ENCODE measurements at places on chromosomes 3 and 15.

DNA sequence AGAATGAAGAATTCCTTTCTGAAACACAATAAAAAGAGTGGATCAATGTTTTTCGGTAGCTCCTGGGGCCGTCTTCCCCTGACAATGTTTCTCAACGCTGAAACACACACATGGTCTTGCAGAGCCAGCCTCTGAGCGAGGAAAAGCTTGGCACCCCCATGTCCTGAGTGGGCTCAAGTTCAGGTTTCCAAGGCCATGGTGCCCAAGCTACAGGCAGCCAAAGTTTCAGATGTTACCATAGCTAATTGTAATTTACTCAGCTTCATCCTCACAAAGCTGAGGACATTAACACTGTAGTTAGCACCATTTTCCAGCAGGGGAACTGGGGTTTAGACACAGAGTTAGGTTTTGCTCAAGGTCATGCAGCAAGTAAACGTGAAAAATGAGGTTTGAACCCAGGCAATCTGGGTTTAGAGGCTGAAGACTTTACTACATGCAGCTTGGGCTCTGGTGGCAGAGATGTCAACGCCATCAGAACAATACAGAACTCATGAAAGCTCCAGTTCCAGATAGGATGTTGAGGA lies 199.1 kb downstream of the TJP1 start:
- no peak for DNase-seq

- DNase-seq, result no peak
Observed at GRCh38 chr3:3086239-3086638, 23.9 kb downstream of the IL5RA start.

DNA sequence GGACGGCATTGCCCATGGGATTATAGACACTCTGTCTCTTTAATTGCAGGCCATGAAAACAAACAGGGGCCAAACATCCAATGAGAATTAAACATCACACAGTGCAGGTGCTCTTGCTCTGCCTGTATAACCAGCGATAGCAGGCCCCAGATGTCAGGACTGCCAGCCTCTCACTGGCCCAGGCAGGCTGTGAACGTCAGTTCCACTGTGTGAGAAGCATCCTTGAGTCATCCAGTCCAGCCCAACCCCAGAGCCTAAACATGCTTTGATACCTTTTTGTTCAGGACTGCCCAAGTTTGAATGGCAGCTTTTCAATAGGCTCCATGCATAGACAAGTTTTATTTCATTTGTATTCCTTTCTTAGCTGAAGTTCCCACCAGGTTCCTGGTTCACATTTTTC lies 189.8 kb downstream of the SLCO3A1 start:
- DNase-seq, result no peak

GRCh38 chr3:169771497-169772304 lies 1.5 kb upstream of the MYNN start:
- DNase-seq, result peak; percentile 81

- DNase-seq, result no peak
Observed at GRCh38 chr3:42692667-42693529, 7.6 kb downstream of the KLHL40 start.

GRCh38 chr15:60612400-60613048 lies 133.6 kb upstream of the ICE2 start:
- DNase-seq, result no peak

DNA sequence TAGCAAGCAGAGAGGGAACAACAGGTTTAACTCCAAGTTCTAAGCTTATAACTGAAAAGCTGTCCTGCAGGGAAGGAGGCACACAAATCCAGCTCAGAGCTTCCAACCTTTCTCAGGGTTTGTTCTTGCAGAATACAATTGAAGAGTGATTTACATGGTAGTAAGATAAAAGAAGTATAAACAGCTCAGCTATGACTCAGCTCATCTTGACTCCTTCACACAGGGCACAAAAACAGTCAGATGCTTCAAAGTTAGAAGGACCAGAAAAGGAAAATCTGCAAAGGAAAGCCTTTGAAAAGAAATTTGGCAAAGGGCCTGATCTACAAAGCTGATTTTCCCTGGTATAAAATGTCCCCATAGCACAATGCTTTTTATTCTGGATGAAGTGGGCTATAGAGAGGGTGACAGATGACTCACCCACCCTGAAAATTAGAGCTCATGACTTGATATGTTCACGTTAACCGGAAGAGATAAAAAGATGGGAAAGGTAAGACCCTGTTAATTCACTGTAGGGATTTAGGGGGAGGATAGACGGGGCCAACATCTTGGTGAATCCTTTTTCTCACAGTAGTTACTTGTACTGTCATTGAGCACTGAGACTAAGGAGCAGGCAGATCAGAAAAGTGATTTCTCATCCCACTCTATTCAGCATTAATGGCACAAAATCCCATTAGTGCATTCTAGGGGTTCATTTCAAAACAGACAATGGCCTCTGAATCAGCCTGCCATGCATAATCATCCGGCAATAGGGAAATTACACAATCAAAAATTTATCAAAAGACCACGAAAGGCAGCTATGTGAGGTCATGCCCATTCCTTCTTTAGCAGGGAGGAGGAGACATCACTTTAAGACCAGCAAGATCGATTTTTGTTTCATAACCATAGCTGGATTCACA lies 143.5 kb downstream of the GAP43 start:
- no peak for DNase-seq

DNA sequence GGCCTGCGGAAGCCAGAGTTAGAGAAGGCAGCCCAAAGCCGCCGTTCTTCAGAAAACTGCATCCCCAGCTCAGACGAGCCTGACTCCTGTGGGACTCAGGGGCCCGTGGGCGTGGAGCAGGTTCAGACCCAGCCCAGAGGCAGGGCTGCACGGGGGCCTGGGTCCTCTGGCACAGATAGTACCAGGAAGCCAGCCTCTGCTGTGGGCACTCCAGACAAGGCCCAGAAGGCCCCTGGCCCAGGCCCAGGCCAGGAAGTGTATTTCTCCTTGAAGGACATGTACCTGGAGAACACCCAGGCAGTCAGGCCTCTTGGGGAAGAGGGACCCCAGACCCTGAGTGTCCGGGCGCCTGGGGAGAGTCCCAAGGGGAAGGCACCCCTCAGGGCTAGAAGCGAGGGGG lies 23.1 kb downstream of the ALPK3 start:
- DNase-seq, result no peak

Data from NCI-H2029 treated with DMSO at 0.1 percent for 48 hours (cell line).